Cardiac muscle cell (in vitro differentiated cells and primary cell): ENCODE measurements at places on chromosomes 11 and 22.

DNA sequence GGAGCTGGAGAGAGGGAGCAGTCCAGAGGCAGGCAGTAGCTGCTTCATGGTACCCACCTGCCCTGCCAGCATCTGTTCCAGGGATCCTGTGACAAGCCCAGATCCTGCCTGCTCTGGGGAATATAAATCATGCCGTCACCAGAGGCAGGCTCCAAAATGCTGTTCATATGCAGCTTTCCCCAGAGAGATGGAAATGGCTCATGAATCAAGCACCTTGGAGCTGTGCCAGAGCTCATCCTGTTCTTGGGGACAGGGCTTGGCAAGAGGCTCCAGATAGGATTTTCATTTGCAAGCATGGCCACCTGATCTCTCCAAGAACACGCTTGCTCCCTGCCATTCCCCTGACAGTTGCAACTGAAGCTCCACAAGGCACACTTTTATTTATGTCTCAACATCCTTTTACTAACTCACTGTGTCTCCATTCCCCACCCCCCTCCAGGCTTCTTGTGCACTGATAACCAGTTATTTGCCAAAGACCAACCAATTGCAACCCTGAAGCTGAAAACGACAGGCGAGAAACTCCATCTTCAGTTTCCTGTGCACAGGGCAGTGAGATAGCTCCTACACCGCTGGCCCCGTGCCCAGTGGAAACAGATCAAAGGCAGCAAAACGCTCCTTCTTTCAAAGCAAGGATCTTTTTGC is 115.8 kb upstream of the PITPNB start:
- peak; percentile 84 for DNase-seq

GRCh38 chr11:75697906-75698581 is 19.6 kb upstream of the MOGAT2 start:
- no peak for DNase-seq

GRCh38 chr11:124867700-124868099 is 2.5 kb downstream of the ROBO3 start:
- peak; percentile 60 for DNase-seq

GRCh38 chr22:47580121-47580520 is 817.7 kb downstream of the TBC1D22A start:
- DNase-seq, result no peak

DNA sequence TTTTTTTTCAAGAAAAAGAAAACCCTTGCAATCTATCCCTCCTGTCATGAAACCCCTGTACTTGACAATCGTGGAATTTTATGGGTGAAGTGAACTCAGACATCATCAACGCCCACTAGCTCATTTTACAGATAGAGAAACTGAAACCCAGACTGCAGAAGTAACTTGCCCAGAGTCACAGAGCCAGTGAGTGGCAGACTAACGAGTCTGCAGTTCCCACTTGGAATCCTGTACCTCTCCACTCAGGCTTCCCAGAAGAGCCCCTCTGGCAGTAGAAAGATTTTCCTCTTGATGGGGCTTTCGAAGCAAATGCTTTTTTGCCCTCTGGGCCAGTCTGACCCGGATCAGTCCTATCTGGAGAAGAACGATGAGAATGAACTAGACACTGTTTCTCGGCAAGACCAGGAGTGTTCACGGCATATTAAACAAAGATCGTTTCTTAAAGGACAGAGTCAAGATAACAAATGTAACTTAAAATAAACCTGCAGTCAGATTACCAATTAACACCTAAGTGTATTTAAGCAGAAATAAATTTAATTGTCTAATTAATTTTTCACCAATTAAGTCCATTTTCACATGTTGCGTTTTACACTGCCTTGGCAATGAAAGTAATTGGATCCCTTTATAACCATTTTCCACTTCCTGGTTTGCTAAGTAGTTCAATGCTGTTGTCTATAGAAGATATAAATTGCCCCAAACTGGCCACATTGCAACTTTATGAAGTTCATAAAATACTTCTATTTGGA is 61.3 kb upstream of the CREB3L1 start:
- no peak for DNase-seq

GRCh38 chr11:91850533-91851275 is 373.9 kb upstream of the FAT3 start:
- no peak for DNase-seq

DNA sequence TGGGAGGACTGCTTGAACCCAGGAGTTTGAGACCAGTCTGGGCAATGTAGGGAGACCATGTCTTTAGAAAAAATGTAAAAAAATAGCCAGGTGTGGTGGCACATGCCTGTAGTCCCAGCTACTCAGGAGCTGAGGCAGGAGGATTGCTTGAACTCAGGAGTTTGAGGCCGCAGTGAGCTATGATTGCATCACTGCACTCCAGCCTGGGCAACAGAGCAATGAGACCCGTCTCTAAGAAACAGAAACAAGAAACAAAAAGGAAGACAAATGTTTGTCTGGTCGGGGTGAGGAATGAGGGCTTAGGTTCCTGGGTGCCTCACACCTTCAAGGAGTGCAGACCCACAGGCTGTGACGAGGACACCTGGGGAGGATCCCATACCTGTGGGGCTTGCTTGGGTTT is 191.9 kb downstream of the CEP164 start:
- DNase-seq, result no peak

GRCh38 chr11:129440028-129440713 is 64.5 kb downstream of the BARX2 start:
- no peak for DNase-seq

DNA sequence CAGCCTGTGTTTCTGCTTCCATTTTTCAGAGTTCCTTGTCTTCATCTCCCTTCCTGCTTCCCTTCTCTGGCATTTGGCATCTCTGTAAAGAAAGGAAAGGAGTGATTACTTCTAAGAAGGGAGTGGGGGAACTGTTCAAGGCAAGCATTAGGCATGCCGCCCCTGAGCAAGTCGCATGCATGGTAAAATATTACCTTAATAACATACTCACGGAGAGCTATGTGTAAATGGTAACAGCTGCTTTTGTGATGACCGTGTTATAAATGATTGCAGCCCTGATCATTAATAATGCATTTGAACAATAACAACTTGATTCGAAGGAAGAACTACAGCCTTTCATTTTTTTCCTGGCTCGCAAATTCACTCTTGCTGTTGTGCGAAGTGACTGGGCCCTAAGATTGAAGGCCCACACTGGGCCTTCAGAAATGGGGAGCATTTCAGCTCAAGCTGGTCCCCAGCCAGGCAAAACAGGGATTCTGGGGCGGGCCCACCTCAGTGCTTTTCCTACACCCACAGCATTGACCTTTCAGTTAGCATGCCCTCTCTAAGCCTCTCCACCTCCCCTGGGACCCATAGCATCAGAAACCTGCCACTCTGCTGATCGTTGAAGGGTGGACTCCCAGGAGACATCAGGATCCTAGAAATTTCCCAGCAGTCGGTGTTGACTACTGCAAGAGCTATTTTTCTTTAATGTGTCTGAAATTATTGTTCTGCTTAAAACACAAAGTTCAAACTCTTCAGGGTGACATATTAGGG is 263.0 kb upstream of the CADM1 start:
- DNase-seq, result no peak

- no peak for DNase-seq
These were observed 117.2 kb downstream of the APIP start for GRCh38 chr11:34798985-34799384.

DNA sequence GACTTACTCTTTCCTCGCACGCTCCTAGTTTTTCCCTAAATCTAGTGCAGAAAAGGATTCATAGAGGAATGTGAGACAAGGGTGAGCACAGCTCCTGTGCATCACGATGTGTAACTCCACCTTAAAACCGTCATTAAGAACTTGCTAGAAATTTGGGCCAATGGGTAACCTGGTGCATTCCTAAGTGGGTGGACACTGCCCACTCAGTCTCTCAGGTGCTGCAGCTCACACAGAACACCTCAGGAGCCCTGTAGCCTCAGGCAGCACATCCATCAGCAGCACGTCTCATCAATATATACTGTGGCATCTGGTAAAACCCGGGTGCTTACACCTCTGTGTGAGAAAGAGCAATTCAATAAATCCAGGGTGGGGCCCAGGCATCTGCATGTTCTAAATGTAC is 12.4 kb downstream of the POU2AF3 start:
- no peak for DNase-seq

GRCh38 chr22:31947296-31947695 is 3.0 kb downstream of the YWHAH start:
- peak; percentile 41 for DNase-seq
